ENCODE measurements at places on chromosomes 7 and 10.

GRCh38 chr10:67606572-67606971 is 89.4 kb downstream of the CTNNA3 start:
- DNase-seq = no peak
- peaks cover 1% of the 10 kb centered on the region for H3K4me1 ChIP-seq
- H3K4me3 ChIP-seq = no peak overlapping the region

DNA sequence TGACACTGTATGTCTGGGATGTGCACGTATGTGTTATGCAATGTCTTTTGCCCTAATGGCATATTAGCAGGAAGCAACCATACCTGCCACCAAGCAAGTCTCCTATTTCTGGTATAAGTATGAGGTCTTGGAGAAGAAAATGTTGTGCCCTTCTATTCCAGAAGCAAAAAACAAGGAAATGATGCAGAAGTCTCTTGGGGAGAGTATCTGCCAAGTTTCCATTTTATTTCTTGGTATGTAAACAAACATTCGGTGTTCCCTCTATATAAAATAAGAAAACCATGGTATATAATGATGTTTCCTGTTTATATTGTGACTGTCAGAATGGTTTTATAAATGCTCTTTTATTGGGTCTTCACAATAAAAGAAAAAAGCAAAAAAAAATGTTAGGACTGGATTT is 19.3 kb upstream of the MYO3A start:
- peaks cover 3% of the 10 kb centered on the region for H3K4me1 ChIP-seq
- no peak overlapping the region for H3K4me3 ChIP-seq
- no peaks in the 10 kb centered on the region for H3K36me3 ChIP-seq
- no peak overlapping the region for H3K27ac ChIP-seq
- no peaks in the 10 kb centered on the region for H3K27me3 ChIP-seq
- DNase-seq = no peak

GRCh38 chr7:141013345-141013715 is 1.4 kb downstream of the MRPS33 start:
- DNase-seq = no peak
- H3K27me3 ChIP-seq = no peaks in the 10 kb centered on the region
- peaks cover 17% of the 10 kb centered on the region for H3K36me3 ChIP-seq
- no peak overlapping the region for H3K27ac ChIP-seq
- peaks cover 3% of the 10 kb centered on the region for H3K4me1 ChIP-seq

DNA sequence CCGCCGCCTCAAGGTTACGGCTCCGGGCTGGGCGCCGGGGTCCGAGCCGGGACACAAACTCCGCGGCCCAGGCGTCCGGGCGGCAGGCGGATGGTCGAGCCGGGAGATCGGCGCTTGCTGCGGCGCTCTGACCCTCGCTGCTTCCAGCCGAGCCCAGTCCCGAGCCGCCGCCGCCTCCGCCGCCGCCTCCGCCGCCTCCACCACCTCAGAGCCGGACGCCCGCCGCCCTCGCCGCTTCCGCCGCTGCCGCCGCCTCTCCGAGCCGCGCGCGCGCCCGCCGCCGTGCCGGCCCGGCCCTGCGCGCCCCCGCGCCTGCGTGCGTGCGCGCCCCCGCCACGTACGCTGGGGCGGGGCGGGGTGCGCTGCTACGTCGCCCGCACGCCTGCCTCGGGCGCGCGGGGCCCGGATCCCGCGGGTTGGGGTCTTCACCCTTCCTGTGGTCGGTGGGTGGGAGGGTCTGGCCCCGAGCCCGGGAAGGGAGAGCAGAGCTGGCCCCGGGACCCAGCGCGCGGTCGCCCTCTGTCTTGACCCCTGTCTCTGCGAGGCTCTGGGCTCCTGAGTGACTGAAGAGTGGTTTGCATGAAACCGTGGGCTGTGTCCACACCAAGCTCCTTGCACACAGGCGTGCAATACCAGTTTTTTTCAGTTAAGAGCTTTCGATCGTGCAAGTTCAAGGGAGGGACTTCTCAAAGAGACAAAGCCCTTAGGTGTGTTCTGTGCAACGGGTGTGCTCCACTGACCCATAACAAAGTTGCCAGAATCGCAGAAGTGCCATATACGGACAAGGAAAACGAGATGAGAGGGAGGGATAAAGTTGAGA is at the start of gene SMURF1:
Gene SMURF1, minus strand, starts transcription at position 256 of the 820 bp plus-strand sequence. CDS start 328 bp downstream, outside the sequence.
- H3K27ac ChIP-seq = peak within 1 kb of the TSS; percentile 91
- peaks cover 9% of the 10 kb centered on the region for H3K36me3 ChIP-seq
- peaks cover 6% of the 10 kb centered on the region for H3K4me1 ChIP-seq

DNA sequence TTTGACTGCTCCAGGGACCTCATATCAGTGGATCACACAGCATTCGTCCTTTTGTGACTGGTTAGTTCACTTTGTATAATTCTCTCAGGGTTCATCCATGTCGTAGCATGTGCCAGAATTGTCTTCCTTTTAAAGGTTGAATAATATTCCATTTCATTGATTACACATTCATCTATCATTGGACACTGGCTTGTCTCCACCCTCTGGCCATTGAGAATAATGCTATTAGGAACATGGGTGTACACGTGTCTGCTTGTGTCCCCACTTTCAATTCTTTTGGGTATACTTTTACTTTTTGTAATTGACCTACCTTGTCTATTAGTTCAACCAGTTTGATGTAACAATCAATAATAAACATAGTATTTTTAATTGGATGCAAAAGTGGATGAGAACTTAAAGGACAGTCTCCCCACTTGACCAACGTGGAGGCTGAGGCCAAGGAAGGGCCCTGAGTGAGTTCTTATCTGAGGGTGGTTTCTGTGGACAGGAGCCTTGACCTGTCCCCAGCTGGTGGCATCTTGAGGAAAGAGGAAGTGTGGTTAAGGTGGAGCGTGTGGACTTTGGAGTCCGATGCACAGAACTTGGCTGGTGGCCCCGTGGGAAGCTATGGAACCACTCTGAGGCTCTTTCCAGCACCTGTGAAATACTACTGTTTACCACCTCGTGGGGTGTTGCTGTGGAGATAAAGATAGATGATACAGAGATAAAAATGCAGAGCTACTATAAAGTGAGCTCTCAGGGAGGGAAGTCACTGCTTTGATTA is 16.6 kb downstream of the WDFY4 start:
- H3K27ac ChIP-seq = no peak overlapping the region
- H3K27me3 ChIP-seq = peaks cover 2% of the 10 kb centered on the region
- DNase-seq = no peak
- H3K36me3 ChIP-seq = no peaks in the 10 kb centered on the region

DNA sequence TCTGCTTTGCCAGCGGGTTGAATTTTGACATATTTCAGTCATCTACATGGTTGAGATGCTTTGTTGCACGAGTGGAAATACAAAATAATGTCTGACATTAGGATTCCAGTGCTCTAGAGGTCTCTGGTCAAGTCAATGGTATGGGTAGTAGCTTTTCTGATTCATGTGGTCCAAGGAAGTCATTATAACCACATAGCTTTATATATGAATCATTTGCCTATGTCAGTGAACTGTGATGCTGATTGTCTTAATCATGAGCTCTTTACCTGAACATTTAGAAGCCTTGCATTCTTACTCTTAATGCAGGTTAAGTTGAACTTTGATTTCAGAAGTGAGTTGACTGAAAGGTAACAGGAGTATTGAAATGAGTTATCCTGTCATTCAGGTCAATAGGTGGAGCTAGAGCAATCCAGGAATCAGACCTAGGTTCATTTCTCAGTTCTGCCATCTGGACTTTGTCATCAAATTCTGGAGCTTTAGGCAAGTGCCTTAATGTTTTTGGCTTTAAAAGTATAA is 3.3 kb downstream of the MAPK8 start:
- no peaks in the 10 kb centered on the region for H3K36me3 ChIP-seq
- H3K27ac ChIP-seq = no peak overlapping the region
- H3K4me1 ChIP-seq = no peaks in the 10 kb centered on the region
- H3K27me3 ChIP-seq = peaks cover 8% of the 10 kb centered on the region
- no peak overlapping the region for H3K4me3 ChIP-seq
